ENCODE measurements at places on chromosomes 2 and 18.
A peak's percentile ranks its signal among the peaks of the same experiment; 100 is the strongest.

DNA sequence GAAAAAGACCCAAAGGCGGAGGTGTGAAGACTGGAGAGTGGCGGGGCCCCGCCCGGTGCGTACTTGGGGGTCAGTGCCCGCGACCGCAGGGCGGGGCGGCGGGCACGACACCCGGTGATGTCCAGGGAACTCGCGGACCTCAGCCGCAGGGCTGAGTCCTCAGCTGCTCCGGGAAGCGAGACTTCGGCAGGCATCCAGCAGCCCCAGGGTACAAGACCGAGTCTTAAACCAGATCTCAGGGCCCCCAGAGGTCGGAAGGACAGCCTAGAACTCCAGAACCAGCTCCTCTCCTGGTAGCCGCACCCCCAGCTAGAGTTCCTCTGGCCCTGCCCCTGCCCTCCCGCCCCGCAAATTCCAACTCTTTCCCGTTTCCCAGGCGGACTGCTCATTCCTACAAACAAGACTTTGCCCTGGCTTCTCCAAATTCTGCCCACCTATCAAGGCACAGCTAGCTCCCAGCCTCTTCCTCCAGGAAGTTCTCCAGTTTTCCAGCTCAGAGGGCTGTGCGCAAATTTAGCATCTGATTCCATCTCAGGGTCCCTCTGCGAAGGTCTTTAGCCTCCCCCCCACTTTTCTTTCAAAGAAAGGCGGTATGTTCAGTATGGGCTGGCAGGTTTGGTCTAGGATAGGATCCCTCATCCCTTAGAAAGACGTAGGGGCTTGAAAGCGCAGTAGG is 26.0 kb upstream of the NOTO start:
- DNase-seq: no peak

- DNase-seq: no peak
These were observed 34.2 kb upstream of the FAM98A start for GRCh38 chr2:33633315-33633714.

DNA sequence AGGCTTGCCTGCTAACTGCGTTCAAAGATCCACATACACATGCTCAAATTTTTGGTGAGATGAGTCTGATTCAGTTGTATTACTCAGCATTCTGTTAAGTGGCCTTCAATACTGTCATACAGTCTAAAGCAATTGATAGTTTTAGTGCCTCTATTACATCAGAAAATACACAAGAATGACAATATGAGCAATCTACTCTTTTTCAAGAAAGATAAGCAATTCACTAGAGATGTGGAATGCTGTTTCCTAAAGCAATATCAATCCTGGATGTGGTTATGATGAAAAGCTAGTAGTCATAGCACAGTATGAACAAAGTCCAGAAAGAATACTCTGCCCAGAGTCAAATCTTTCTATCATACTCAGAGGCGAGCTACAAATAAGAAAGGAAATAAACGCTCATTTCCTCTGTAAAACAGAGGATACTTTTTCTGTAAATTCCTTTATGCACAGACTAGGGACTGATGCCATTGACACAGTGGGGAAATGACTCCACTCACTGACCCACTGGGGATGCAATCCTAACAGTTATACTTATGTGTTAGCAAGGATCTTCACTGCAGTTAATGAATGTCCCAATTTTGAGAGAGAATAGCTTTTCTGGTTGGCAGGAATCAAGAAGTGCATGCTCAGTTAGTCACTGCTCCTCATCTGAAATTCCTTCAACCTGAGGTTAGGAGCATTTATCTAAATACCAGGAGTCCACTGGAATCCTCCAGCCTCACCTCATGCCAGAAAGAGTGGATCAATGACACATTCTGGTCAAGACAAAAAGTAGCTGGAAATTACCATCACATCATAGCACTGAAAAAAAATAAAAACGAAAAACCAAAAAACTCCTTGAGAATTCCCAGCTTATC is 83.3 kb downstream of the PDE11A start:
- no peak for DNase-seq

- DNase-seq: peak; percentile 27
These were observed 188.1 kb upstream of the ETAA1 start for GRCh38 chr2:67208887-67209500.

Data from NCI-H1105 treated with DMSO at 0.1 percent for 48 hours (cell line).